ENCODE measurements at places on chromosomes 6 and 20.
A peak's percentile ranks its signal among the peaks of the same experiment; 100 is the strongest.

DNA sequence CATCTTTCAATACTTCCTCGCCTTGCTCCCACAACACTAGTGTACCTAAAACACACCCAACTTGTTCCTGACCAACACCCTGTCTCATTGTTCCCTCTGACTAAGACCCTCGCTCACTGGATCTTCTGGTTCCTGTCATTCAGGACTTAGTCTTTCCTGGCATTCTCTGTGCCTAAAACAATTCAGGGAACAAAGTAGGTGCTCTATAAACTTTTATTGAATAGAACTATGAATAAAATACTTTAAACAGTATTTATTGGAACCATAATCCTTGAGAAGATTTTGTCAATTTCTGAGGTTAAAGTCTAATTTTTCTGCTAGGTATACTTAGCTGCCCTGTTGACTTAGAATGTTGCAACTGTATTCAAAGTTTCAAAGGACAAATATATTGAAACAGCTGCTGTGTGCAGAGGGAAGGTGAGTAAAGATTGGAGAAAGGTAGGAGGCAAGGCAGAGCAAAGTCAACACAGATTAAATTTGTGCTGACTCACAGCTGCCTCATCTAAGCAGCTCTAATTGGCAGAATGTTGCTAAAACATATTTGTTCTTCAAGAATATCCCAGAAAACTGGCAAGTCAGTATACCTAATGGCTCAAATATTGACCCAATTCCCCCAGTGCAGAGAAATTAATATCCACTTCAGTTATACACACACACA lies 37.6 kb downstream of the GSTA2 start:
- no peak for DNase-seq

GRCh38 chr6:2545383-2546038 lies 205.2 kb downstream of the MYLK4 start:
- no peak for DNase-seq

GRCh38 chr20:57013741-57014140 lies 252.7 kb downstream of the BMP7 start:
- no peak for DNase-seq

DNA sequence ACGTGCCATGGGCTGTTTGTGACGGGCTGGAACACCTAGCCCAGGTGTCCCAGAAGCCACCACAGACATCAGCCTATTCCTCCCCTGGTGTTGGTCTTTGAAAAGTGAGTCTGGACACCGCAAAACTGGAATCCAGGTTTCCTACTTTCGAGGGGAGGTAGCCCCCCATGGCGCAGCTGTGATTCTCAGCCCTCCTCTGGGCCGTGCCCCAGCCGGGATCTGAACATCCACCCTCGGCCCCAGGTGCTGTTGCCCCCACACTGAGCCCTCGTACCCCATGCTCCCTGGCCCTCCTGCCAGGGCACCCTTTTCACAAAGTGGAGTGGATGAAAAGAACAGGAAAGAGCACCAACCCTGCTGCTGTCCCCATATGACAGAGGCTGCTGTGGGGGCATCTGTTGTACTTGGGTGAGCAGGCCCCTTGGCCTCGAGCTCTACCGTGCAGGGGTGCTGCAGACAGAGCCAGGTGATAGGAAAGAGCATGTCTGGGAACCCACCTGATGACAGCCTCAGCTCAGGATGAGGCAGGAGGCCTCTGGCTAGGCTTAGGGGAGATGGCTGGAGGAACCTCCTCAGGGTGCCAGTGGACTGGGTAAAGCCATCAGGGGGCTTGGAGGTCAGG lies 18.8 kb upstream of the MAS1L start:
- no peak for DNase-seq

- no peak for DNase-seq
These were observed 674.2 kb upstream of the MANEA start for GRCh38 chr6:94902974-94903628.

- no peak for DNase-seq
These were observed 37.7 kb downstream of the GRM4 start for GRCh38 chr6:34108176-34108575.

DNA sequence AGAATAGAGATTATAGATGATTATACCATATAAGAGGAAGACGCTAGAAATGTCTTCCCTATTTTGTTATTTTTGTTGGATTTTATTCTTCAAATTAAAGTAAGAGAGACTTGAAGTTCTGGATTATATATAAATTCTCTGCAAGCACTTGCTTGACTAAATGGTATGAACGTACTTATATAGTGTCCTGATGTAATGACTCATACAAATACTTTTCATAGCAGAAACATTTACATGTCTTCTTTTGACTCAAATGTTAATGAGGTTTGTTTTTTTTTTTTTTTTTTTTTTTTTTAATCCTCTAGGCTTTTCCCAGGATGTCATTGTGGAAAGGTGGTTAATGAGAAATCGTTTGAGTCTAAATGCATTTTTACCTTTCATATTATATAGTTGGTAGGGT lies 55.0 kb downstream of the PDE7B start:
- DNase-seq = no peak

DNA sequence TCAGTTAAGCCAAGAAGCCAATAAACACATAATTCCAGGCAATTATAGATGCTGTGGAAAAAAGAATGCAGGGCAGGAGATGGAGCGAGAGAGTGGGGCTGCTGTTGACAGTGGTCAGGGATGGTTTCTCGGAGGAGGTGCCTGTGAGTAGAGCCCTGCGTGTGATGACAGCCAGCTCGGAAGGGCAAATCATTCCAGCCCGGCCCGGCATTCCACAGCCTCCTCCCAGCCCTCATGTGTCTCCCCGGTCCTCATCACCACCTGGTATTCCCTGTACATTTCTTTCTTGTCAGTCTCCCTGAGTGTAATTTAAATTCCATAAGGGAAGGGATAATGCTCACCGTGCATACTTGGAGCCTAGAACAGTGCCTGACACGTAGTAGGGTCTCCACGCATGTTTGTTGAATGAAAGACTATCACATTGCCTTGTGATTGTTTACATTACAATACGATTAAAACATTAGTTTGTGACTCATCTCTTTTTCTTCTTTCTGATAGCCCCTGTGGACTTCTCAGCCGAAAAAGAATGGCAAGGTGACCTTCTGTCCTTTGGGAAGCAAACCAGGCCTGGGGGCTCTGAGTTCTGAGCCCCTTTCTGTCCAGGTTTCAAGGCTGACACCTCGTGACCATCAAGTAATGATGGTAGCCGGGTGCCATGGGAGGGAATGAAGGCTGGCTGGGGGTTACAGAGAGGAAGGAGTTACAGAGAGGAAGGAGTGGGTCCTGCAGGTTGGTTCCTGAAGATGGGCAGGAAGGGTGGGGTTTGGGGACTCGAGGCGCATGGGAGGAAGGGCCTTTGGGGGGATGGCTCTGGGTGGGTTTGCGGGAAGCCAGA lies 379.5 kb upstream of the SULF2 start:
- no peak for DNase-seq

DNA sequence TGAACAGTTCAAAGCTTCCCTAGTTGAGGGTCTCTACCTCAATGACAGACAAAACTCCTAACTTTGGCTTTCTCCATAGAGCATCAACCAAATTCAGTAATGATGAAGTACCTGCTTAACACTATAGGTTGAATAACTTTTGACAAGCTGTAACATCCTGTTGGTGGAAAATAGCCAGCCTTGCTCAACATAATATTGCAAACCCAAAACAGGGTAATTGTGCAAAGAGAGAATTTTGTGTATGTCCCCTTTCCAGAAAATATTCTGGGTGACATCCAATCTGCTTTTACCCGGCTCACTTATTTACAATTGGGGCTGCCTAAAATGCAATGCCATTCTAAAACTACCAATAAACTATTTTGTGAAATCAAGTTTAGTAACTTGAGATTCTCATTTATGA lies 72.8 kb downstream of the ATXN1 start:
- no peak for DNase-seq

DNA sequence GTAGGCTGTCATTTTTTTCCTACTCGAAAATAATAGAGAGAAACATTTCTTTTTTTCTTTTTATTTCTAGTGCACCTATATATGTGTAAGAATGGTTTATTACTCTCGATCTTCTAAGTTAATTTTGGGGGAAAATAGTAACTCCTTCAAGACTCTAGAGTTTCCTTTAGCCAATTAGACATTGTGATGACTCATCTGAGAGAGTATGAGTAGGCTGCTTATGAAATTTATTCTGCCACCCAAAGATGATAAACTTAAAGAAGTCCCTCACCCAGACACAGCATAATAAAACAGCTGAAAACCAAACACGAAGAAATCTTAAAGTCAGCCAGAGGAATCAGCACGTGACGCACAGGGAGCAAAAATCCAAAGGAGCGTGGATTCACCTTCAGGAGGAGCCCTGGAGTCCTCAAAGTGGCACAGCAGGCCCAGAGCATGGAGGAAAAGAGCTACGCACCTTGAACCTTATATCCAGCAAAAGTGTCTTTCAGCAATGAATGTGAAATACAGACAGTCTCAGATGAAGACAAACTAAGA lies 81.9 kb downstream of the ERMARD start:
- DNase-seq = peak; percentile 1

- DNase-seq = no peak
These were observed 47.2 kb downstream of the RRBP1 start for GRCh38 chr20:17634661-17635331.

DNA sequence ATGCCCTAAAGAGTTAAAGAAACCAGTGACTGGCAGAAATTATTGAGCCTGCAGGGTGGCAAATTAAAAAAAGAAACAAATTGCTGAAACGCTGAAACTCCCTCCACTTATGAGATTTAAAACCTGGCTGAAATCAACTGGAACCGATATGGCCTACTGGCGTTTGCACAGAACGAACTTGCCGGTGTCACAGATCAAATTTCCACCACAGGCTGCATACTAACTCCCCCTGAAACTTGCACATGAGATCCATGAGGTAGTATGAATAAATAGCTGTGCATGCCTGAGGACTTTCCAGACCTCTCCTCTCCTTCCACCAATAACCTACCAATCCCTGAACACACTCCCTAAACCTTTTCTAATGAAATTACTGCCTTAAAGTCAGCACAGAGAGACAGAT lies 150.4 kb downstream of the RNGTT start:
- DNase-seq = peak; percentile 54

- no peak for DNase-seq
These were observed 71.5 kb downstream of the RTN4IP1 start for GRCh38 chr6:106557837-106558236.

DNA sequence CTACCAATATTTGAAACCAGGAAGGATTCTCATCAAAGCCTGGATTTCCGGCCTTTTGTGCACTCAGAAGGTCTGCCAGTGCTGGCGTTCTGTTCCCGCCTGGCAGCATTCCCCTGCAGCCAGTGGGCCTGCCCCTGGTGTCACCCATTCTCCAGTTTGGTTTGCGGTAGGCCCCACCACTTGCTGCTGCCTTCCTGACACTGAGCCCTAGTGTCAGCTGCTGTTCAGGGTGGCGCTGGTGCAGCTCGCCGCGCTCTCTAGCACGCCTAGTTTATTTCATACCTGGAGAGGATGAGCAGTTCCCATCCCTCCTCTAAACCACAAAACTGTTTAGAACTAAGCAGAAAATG lies 9.5 kb downstream of the NPEPL1 start:
- no peak for DNase-seq

- DNase-seq = no peak
These were observed 176.6 kb downstream of the PDE10A start for GRCh38 chr6:165486183-165487137.

DNA sequence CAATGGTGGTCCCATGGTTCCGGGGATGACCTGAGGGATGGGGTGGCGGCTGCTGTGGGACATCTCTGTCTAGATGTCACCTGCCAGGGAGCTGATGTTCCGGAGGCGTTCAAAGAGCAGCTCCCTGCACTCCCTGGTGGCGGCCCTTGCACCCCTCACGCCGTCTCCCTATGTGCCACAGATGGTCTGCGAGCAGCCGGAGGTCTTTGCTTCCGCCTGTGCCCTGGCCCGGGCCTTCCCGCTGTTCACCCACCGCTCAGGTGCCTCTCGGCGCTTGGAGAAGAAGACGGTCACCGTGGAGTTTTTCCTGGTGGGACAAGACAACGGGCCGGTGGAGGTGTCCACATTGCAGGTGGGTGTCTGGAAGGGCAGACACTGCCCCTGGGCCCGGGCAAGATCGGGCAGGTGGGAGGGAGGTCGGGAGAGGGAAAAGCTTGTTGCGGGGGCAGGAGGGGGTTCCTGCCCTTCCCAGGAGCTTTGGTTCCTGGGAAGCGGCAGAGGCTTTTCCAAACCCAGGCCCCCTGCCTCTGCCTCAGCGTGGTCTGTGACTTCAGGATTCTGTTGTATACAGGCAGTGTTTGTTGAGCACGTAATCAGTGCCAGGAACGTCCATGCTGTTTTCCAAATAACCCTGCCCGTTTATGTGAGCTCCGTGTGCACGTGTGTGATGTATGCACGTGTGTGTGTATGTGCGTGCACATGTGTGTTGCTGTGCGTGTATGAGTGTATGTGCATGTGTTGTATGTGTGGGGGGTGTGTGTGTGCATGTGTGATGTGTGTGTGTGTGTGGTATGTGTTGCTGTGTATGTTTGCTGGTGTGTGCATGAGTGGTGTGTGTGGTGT lies 1.9 kb downstream of the NPEPL1 start:
- DNase-seq = no peak

- no peak for DNase-seq
These were observed 11.9 kb downstream of the SLX4IP start for GRCh38 chr20:10447028-10447427.

- DNase-seq = no peak
These were observed 52.7 kb downstream of the TPBG start for GRCh38 chr6:82416346-82416745.

GRCh38 chr20:43300901-43301300 lies 111.2 kb upstream of the PTPRT start:
- no peak for DNase-seq

GRCh38 chr6:120876424-120876823 lies 457.9 kb downstream of the TBC1D32 start:
- no peak for DNase-seq

- no peak for DNase-seq
These were observed 54.7 kb downstream of the MRPL14 start for GRCh38 chr6:44072452-44072958.

DNA sequence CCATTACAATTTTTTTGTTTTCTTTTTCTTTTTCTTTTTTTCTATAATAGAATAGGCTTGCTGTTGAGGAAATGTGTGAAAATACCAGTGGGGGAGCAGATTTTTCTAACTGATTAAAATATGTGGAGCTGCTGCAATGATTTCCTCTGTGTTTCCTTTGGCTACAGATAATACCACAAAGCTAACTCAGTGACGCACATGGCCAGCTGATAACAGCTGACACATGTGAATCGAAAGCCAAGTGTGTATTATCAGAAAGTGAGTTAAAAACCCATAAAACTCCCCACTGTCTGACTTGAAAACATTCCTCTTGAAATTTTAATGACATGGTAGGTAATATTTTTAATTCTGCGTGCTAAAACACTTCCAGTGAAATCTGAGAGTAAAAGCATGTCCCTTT lies 70.8 kb upstream of the AHI1 start:
- peak; percentile 77 for DNase-seq

- DNase-seq = no peak
These were observed 516.0 kb downstream of the BTBD3 start for GRCh38 chr20:12433724-12434123.

DNA sequence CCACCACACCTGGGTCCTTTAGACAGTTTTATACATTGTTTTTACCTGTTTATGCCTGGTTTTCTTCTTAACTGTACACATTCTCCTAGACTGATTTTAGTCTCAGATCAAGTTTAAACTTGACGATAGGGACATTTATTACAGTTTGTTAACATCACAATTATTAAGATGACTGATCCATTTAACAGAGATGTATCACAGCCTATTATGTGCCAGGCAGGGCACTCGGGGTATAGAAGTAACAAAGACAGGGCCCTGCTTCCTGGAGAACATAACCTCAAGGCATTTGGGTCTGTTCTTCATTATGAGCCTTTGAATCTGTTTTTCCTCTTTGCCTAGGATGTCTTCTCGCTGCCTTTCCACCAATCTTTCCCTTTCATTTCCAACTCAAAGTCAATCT lies 380.5 kb downstream of the ESR1 start:
- no peak for DNase-seq

- DNase-seq = no peak
These were observed 101.5 kb downstream of the POPDC3 start for GRCh38 chr6:105078386-105078708.
